Activated naive CD4-positive, alpha-beta T cell treated with anti-CD3 and anti-CD28 coated beads, Interleukin-2, amount 10 ng/mL, durations not matched to agents 5 hours and 36 hours (primary cell): ENCODE measurements at places on chromosomes 7 and 10. TPM values are rescaled to one million over a fixed set of nuclear protein-coding genes. Genes with fewer than 3 reads are reported as not detected.

CALN1 gene
- total RNA-seq = not detected

GET4 gene
- 39.9 TPM for total RNA-seq

CCL24 gene
- not detected for total RNA-seq

TMEM196 gene
- total RNA-seq = not detected
